Activated naive CD4-positive, alpha-beta T cell treated with anti-CD3 and anti-CD28 coated beads, Interleukin-2, amount 10 ng/mL, durations not matched to agents 5 hours and 36 hours (primary cell): ENCODE measurements at places on chromosomes 4 and X. TPM values are rescaled to one million over a fixed set of nuclear protein-coding genes. Genes with fewer than 3 reads are reported as not detected.

The GPR82 gene
- not detected for total RNA-seq

The ADGRA3 gene
- 2.3 TPM for total RNA-seq

The RBM3 gene
- 273 TPM for total RNA-seq

The GAGE2A gene
- not detected for total RNA-seq

The PAGE5 gene
- total RNA-seq, result not detected

The CT45A10 gene
- not detected for total RNA-seq

The FAM184B gene
- not detected for total RNA-seq

The CYBB gene
- total RNA-seq, result 0.07 TPM

The RPA4 gene
- total RNA-seq, result 0.72 TPM

The NLGN3 gene
- total RNA-seq, result 1.3 TPM

The HSFX3 gene
- not detected for total RNA-seq

The SYNPO2 gene
- 0.71 TPM for total RNA-seq

The ADH1C gene
- not detected for total RNA-seq

The PRDM5 gene
- total RNA-seq, result 0.13 TPM

The LRRC66 gene
- total RNA-seq, result 0.20 TPM

The LIN54 gene
- total RNA-seq, result 29.5 TPM

The HTT gene
- total RNA-seq, result 58.8 TPM

The VCX gene
- total RNA-seq, result not detected

The SPATA4 gene
- not detected for total RNA-seq

The GPC4 gene
- total RNA-seq, result not detected

The TIMM8A gene
- total RNA-seq, result 12.3 TPM

The ACOT9 gene
- 22.4 TPM for total RNA-seq

The CPE gene
- total RNA-seq, result not detected

The HTR2C gene
- total RNA-seq, result not detected

The CLNK gene
- 0.15 TPM for total RNA-seq

The CPEB2 gene
- total RNA-seq, result 15.8 TPM

The AADAT gene
- not detected for total RNA-seq

The POU3F4 gene
- total RNA-seq, result not detected

The CASP3 gene
- total RNA-seq, result 66.3 TPM

The GLRA3 gene
- total RNA-seq, result not detected

The RGN gene
- not detected for total RNA-seq

The TKTL1 gene
- total RNA-seq, result 3.0 TPM

The EGF gene
- not detected for total RNA-seq

The L1CAM gene
- total RNA-seq, result 2.4 TPM

The TSPAN5 gene
- 17.1 TPM for total RNA-seq

The MSANTD1 gene
- total RNA-seq, result 1.1 TPM

The HPGDS gene
- total RNA-seq, result 0.45 TPM

The GATA1 gene
- total RNA-seq, result not detected

The SMARCA1 gene
- not detected for total RNA-seq

The ART3 gene
- total RNA-seq, result not detected

The MUC7 gene
- not detected for total RNA-seq

The SORCS2 gene
- not detected for total RNA-seq
